ENCODE measurements at places on chromosomes 2 and 18.

DNA sequence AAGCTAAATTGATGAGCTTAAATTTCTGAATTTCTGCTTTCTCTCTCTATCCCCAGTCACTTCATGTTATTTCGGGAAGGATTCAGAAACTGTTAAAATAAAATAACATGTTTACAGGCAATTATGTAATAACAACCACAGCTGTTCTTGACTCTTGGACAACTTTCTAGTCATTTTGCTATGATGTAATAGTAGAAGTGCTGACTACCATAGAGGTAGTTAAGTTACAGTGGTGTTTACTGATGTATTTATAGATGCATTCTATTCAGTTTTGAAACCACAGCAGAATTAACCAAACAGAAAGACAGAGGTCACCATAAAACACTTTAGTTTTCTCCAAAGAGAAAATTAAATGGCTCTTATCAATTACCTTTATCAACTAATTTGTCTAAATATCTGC lies 1292.0 kb upstream of the CHAC2 start:
- DNase-seq, result no peak

DNA sequence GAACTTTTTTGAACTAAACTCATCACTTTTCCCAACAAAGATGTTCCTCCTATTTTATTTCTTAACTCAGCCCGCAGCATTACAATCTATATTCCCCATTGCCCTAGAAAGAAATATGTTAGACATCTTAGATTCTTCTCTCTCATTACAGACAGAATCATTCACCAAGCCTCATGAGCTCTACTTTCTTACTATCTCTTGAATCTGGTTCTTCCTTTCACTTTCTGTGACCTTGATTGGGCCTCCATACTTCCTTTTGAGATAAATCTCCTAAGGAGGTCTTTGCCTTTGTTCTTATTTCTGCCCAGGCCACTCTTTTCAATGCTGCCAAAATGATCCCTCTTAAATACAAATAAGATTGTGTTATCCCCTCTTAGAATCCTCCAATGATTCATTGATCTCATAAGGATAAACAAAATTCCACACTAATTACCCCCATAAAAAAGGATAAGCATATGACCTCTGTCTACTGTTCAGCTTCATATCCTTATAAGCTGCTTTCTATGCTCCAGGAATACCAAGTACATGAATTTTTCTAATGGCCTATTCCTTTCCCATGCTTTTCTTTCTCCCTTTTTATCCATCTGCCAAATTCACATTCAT lies 400.0 kb downstream of the ARHGAP15 start:
- DNase-seq, result no peak

DNA sequence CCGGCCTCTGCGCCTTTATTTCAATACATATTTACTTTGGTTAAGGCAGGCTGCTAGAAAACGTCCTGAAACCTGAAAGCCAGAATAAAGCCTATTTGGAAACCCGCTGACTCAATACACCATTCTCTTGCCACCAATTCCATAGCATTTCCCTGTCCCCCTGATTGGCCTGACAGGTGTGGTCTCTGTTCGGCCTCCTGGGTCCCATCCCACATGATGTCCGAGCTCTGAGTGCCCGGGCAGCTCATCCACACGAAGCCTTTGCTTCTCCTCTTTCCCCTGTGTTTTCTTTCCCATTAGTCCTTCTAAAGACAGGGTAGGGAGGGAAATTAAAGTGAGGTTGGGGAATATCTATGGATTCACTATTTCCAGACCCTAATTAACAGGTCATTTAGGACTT lies 42.6 kb upstream of the ZNF516 start:
- no peak for DNase-seq

- DNase-seq, result no peak
Measured at GRCh38 chr2:94876523-94876863, 5.3 kb downstream of the TEKT4 start.

GRCh38 chr2:10266133-10266620 lies 36.5 kb upstream of the HPCAL1 start:
- DNase-seq, result peak; percentile 45

DNA sequence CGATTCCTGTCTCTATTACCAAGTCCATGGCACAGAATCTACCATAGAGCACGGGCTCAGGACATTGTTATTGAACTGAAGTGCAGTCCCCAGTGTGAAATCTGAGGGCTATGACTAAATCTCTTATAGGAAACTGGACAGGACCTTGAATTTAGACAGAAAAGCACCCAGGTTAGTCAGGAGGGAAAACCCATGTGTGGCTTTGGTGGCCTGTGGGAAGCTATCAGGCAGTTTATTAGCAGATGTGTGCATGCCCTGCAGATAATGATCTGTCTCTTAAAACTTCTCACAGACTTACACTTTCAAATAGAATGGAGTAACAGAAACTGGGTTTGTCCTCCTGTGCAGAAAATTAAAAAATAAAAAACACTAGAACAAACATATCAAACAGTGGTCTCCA lies 610.0 kb upstream of the RAB6C start:
- no peak for DNase-seq

DNA sequence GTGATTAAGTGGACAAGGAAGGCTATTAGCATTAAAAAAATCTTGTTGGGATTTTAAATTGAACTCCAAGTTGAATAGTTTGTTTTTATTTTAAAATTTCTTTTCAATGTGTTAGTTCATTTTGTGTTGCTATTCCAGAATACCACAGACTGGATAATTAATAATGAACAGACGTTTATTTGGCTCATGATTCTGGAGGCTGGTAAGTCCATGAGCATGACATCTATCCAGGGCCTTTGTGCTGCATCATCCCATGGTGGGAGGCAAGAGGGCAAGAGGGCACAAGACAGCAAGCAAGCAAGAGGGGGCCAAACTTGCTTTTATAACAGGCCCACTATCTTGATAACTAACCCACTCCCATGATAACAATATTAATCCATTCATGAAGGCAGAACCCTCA lies 22.5 kb downstream of the CCDC85A start:
- DNase-seq, result no peak

GRCh38 chr2:237980751-237981150 lies 13.9 kb downstream of the UBE2F start:
- DNase-seq, result no peak

DNA sequence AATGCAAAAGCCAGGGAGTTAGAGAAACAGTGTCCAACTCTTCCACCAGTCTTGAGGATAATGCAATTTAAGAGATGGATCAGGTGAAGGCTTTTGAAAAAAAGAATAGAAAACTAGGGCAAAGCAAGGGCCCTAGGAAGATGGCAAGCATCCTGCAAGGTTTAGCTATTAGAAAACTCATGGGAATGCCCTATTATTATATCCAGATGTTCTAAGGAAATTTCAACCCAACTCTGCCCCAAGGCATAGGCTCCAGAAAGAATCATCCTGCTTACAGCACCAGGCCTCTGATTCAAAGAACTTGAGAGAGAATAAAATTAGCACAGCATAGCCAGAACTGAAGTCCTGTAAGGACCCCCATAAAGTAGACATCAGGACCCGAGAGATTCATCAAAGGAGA lies 68.1 kb downstream of the EN1 start:
- DNase-seq, result no peak

DNA sequence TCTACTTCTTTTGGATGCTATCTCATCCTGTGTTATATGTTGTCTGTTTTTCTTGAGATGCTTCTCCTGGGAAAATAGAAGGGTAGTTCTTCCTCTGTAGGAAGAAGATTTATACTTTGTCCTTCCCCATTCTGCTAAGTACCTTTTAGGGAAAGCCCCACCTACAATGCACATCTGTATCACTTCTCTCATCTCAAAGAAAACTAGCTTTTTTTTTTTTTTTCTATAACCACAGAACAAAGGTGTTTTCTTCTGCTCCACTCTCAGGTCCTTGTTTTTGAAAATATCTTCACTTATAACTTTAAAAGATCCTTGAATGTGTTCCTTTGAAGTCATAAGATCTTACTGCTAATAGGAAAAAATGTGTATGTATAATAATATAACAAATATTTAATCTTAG lies 30.8 kb downstream of the CCDC150 start:
- no peak for DNase-seq

All from hepatic stellate cell (primary cell).